GM13976 (cell line): ENCODE measurements at places on chromosomes 5 and 9.

DNA sequence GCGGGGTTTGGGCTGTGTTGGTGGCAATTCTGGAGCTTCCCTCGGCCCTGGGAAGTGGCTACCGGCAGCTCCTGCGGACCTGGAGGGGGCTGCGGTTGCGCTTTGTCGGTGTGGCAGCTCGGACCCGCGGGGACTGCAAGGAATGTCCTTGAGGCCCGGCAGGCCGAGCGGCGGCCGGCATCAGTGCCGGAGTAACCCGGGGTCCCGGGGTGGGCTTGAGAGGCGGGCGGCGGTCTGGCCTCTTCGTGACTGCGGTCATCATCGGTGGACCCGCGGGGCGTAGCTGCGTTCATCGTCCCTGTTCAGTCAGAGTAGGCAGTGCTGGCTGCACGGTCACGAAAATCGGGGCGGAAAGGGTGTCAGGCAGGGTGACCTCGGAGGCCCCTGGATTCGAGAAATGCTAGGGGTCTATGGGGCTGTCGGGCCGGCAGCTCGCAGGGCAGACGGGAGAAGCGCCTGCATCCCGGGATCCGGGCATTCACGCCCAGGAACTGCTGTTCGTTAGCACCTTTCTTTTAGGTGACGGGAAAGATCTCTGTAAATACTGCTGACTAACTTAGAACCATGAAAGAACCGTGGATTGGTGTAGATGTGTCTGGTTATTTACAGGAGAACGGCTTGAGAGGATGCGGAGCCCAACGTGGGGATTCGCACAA, 474 bp downstream of the HMGCR start:
- DNase-seq, result peak; percentile 32

GRCh38 chr5:122434205-122434970, 122.4 kb downstream of the SNCAIP start:
- no peak for DNase-seq

- DNase-seq, result no peak
Observed at GRCh38 chr9:137247135-137247915, 3.8 kb upstream of the STPG3 start.

GRCh38 chr9:117290306-117290840, 124.5 kb downstream of the ASTN2 start:
- DNase-seq, result no peak

DNA sequence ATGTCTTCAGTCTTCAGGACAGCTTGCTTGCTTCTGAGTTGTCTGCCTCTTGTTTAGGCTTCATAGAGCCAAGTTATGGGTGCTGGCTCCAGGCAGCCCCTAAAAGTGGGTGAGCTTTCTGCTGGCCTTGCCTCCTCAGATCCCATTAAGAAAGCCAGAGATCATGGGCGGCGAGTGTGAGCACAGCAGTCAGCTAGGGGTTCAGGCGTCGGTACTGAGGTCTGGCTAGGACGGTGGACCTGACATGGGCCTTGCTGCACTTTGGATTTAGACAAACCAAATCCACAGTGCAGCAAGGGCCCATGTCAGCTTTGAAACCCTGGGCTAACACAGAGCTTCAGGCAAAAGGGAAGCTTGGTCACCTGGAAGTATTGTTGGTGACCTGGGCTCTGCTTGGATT, 17.6 kb downstream of the PSAT1 start:
- no peak for DNase-seq

DNA sequence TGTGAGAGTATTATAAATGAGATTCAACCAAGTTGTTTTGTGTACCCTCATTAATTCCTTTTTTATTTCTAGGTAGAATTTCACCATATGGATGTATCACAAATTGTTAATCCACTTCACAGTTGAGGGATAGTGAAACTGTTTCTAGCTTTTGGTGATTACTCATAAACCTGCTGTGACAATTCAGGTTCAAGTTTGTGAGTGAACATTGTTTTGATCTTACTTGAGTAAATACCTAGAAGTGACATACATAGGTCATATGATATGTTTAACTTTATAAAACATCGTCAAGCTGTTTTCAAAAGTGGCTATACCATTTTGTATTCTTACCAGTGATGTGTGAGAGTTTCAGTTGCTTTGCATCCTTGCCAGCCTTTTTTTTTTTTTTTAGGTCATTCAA, 112.9 kb downstream of the CAMK4 start:
- no peak for DNase-seq

GRCh38 chr5:144328494-144328893, 157.8 kb downstream of the KCTD16 start:
- no peak for DNase-seq

DNA sequence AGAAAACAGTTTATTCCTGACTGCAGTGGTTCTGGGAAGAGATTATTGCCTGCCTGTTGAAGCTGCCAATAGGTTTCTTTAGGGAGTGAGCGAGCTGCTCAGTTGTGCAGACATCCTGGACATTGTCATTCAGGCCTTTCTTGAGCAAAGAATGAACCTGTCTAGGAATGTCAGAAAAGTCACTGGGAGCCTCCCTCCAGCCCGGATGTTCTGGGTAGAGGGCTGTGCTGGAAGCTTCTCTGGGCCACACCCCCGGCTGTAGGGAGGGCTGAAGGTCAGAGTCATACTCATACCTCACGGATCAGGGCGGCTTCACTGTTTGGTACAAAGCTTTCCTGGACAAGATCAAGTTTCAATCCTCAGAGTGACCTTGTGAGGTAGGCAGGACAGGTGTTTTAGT, 33.4 kb upstream of the TBC1D2 start:
- no peak for DNase-seq

DNA sequence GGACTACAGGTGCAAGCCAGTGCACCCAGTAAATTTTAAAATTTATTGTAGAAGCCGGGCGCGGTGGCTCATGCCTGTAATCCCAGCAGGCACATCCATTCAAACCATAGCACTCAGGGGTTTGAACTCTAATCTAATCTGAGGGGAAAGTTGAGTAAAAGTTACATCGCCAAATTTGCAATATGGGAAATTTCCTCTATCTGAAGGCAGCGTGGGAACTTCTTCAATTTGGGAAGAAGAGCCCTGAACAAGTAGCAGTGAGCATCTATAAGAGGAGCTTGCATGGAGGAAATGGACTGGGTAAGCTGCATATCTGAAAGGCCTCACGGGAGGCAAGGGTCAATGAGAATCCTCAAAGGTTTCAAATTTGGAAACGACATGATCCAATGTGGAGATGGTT, 2.7 kb upstream of the DNAJC25 start:
- DNase-seq, result no peak

- DNase-seq, result no peak
Observed at GRCh38 chr9:108162664-108163063, 673.1 kb upstream of the KLF4 start.

- DNase-seq, result no peak
Observed at GRCh38 chr9:106932178-106932577, 69.2 kb downstream of the ZNF462 start.

DNA sequence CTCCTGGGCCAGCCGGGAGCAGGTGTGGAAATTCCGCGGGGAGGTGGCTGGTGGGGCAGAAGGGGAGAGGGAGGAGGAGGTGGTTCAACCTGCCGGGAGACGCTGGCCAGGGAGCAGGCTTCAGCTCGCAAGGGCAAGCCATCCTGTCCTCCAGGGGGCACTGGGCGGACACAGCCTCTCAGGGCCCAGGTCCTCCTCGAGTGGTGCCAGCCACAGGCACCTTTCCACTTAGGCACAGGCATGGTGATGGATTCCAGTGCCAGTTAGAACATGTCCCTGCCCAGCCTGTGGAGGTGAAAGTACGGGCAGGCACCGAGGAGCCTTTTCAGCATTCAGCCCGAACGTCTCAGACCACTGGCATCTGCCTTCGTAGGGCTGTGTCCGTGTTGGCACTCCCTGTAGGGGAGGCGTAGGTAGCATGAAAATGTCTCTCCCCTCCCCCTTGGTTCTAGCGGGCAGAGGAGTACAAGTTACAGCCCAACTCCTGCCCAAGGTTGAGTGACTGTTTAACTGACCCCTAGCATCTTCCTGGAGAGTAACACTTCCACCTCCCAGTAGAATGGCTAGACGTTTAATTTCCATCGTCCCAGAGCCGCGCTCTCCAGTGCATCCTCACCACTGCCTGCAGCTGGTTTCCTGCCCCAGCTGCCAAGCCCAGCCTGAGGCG, 48.9 kb downstream of the DAB2IP start:
- DNase-seq, result peak; percentile 55

- DNase-seq, result no peak
Observed at GRCh38 chr5:42872865-42873264, 61.2 kb upstream of the SELENOP start.

GRCh38 chr9:28050046-28050445, 476.8 kb upstream of the C9orf72 start:
- no peak for DNase-seq

- no peak for DNase-seq
Observed at GRCh38 chr9:121696930-121697329, 45.5 kb downstream of the DAB2IP start.

DNA sequence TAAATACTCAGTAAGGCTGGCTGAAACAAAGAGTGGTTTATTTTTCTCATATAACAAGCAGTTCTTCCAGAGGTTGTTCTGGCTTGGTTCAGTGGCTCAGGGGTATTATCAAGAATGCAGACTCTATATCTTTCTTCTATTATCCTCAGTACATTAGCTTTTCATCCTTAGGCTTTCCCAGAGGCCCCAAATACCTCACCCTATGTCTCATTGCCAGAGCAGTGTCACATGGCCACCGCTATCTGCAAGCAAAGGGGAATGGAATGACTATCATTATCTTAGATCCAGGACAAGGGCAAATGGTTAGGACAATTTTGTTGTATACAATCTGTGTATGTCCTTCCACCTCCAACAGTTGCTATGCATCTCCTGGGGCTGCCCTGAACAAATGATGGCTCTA, 69.0 kb upstream of the SNX2 start:
- no peak for DNase-seq

DNA sequence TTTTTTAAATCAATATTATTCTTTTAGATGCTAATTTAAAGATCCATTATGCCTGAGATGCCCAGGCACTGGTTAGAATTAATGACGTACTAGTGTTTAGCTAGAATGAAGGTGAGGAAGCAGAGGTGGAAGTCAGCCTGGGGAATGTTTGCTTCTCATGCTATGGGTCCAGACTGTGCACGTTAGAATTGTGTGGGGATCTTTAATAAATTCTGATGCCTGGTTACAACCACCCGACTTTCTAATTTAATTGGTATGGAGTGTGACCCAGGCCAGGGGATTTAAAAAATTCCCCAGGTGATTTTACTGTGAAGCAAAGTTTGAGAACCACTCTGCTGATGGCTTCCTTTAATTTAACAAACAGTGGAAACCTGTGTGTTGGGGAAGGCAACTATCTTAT, 111.1 kb downstream of the DOCK2 start:
- DNase-seq, result no peak

DNA sequence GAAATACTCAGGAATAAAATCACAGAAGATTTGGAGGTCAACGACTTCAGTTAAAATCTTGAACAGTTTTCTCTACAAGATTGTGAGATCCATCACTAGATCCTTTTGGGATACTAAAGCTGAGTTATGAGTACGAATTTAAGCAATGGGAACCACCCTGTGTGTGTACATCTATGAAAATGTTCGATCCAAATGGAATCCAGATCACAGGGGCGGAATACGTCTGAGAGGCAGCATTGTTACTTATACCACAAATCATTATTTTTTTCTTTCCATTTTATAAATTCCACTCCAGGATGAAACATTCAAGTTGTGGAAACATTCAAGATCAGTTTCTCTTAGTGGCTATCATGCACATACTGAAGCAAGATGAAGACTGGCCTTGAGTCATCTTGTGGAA, 239.3 kb upstream of the PAPPA start:
- no peak for DNase-seq

DNA sequence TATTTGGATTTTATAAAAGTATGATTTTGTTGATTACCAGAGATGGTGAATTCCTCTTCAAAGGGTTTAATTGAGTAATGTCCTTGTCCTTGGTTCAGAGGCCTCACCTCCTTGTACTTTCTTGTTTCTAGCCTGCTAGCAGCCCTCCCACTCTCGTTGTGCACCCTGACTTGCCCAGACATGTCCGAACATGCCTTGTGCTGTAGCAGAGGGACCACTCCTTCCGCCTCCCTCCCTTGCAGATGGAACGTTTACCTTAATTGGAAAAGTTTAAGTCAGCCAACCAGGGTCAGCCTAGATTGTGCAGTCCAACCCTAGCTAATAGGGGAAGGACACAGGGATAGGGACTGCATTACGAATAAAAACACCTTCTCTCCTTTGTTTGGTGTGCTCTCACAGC, 406.9 kb upstream of the NMUR2 start:
- no peak for DNase-seq

GRCh38 chr5:116502616-116503015, 72.0 kb downstream of the SEMA6A start:
- DNase-seq, result no peak

DNA sequence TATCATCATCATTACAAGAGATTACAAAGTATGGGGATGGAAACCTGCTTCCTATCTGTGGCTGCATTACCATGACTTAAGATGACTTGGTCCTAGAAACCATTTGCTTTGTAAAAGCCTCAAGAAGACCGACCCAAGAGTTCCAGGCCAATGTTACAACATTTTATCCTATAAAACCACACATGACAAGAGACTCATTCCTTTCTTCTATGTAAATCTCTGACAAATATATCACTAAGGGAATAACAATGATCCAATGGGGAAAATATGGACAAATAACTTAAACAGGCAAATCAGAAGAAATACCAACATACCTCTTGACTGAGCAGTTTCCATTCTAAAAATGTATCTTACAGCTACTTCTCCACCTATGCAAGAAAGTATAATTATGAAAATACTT, 44.3 kb upstream of the VPS13A start:
- DNase-seq, result no peak

- no peak for DNase-seq
Observed at GRCh38 chr9:38436708-38437107, 12.5 kb upstream of the IGFBPL1 start.

- no peak for DNase-seq
Observed at GRCh38 chr9:127419348-127419747, 4.8 kb upstream of the ZNF79 start.

DNA sequence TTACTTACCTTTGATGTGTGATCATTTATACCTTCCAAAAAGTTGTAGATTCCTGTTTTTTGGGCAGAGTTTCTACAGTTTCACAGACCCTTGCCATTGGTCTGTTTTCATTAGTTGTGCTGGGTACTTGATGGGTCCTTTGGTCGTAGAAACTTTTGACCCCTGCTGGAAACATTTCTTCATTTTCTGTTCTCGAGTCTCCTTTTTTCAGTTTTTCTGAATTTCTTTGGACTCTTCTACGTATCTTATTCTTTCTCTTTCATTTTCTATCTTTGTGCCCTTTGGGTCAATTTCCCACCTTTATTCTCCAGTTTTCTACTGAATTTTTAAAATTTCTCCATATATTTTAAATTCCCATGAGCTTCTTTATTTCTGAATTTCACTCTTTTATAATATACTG, 16.7 kb downstream of the AP3S1 start:
- no peak for DNase-seq

DNA sequence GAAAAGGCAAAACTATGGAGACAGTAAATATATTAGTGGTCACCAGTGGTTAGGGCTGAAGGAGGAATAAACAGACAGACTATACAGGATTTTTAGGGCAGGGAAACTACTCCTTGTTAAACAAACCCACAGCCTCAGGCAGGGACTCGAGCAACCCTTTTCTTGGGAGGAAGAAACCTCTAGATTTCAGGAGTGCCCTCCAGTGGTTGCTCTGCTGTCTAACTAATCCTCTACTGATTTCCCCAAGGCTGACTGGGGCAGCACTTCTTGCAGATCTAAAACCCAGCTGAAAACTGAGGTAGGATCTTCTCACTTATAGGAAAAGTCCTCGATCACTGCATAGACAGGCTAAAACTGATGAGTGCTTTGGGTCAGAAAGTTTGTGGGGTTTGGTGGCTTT, 176.8 kb downstream of the ISOC1 start:
- peak; percentile 2 for DNase-seq
